ENCODE measurements at places on chromosomes 16 and 17. TPM values are rescaled to one million over a fixed set of nuclear protein-coding genes. Genes with fewer than 3 reads are reported as not detected.

DNA sequence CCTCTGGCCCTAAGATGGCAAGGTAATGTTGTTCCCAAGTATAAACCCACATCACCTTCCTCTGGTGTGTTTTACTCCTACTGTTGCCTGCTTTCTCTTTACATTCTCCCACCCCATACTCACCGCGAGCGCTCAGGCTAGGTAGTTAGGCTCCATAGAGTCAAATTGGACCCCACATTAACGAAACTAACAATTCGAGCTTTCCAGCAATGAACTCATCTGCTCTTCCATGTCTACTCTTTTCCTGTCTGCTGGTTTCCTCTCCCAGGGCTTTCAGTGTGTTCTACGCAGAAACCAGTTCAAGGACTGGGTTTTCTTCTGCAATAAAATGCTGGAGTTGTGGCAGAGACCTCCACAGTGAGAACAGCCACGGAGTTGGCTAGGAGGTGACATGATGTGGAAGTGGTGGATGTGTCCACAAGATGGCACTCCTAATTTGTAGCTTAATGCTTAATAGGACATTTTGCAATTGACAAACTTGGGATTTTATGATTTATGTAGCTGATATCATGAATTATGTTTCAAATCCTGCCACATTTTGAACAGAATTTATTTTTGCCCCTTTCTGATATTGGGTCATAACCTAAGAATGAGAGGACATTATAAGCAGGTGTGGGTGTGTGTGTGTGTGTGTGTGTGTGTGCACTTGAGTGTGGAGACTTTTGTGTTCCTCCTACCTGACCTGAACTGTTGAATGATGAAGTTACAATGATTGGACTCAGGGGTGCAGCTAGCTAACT is 2.2 kb upstream of the UQCRC2 start:
- no peak for DNase-seq

GRCh38 chr16:24810951-24811843 is 34.6 kb upstream of the SLC5A11 start:
- DNase-seq: no peak

DNA sequence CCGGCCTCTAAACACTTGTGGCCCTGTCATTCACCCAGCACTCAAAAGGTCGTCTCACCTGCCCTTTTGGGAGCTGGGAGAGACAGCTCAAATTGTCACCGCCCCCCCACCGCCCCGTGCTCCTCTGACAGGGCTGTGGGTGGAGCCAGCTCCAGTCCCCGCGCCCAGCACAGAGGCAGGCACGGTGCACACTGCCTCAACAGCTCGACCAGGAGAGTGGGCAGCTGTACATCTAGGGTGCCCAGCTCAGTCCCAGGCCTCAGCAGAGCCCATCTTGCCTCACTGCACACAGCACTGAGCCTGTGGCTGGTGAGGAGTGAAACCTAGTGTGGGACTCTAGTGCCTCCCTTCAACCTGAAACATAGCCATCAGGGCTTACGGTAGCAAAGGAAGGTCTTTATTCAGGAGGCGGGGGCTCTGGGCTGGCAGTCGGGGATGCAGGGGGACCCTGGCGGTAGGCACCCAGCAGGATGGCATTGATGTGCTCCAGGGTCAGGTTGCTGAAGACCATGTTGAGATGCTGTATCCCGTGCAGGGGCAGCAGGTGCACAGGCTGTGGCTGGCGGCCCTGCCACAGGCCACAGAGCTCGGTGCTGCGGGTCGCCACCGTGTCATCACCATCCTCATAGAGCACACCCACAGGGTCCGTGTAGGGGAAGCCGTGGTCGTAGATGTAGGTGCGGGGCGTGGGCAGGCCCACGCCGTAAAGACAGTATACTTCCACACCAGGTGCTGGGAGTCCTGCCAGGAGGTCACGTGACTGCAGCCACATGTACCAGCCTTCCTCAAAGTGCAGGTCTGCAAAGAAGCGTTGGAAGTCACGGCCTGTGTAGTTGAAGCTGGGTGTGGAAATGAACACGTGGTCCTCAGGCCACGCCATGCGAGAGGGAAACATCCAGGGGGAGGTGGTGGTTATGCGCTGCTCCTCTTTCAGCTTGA is 3.1 kb upstream of the PSMB10 start:
- DNase-seq: no peak

GRCh38 chr16:58236831-58237230 is 38.9 kb upstream of the CSNK2A2 start:
- no peak for DNase-seq

The NHLRC4 gene
- 5.5 TPM for total RNA-seq

DNA sequence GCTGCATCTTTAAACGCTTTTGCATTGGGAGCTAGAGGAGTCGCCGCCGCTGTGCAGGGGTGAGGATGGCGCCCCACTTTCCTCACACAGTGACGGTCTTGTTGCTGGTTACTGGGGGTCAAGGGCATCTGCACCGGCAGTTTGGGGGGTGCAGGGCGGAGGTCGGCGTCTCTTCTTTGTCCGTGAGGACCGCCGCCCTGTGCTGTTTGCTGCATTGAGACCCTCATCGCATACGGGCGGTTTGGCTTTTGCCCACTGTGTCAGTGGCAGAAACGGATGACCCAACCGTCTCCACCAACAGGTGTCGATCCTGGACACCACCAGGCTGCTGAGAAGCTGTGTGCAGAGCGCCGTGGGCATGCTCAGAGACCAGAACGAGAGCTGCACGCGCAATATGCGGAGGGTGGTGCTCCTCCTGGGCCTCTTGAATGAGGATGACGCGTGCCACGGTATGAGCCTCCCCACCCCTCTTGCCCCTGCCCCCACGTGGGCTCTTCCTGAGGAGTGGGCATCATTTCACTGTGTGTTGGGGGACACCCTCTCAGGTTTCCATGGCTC is 61.2 kb upstream of the ENDOV start:
- DNase-seq: no peak

DNA sequence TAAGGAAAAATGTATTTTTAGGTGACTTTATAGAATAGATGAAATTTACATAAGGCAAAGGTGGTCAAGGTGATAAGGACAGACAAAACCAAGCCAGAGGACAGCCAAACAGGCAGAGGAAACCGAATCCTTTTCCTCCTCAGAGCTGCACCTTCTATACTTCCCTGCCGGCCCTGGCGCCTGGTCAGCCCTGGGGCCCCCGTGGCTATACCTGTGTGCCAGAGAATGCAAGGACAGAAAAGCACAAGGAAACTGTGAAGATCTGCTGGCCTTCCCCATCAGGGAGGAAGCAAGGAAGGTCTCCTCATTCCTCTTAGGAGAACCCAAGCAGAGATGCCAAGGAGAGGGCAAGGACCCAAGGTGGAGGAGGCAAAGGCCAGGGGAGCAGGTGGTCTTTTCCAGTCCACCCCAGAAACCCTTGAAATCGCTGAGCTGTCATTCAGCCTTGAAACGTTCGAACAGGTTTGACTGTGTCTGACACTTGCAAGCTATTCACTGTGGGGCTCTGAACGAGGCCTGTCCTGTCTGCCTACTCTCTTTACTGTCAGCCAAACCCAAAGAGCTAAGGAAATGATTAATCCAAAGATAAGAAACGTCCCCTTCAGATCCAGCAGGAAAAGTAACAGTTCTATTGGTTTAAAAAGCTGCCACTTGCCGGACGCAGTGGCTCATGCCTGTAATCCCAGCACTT is 114.4 kb downstream of the XYLT1 start:
- no peak for DNase-seq

DNA sequence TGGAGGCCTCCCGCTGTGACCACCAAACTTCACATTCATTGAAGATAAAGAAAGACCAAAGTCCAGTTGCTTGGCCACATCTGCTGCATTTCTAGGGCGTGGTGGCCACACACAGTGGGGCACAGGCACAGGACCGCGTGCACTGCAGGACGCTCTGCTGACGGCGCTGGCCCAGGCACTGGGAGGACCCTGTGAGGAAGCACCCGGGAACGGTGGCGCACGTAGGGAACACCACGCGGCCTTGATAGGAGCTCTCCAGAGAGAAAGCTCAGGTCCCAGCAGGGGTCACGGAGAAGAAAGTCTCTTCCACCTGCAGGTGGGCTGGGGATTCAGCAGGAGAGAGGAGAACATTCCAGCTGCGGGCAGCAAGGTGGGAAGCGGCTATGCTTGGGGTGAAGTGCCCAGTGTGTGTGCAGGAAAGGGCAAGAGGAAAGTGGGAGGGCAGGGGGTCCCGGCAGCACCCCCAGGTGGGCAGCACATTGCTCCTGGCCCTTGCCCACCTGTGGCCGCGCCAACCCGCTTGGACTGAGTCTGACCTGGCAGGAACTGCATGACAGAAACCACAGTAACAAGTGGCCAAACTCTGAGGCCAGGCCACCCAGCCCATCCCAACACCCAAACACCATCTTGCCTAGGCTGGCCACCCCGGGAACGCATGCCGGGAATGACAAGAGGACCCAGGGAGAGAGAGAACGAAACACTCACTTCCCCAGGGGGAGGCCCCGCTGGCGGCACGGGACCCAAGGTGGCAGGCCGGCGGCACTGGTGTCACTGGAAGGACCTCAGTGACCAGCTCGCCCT is 32.8 kb downstream of the TBC1D16 start:
- no peak for DNase-seq

The PRDM7 gene
- not detected for total RNA-seq

GRCh38 chr16:20089246-20089965 is 15.7 kb upstream of the GPR139 start:
- no peak for DNase-seq
